ENCODE measurements at places on chromosomes 11 and 22. TPM values are rescaled to one million over a fixed set of nuclear protein-coding genes. Genes with fewer than 3 reads are reported as not detected.

RNF169 gene
- 21.8 TPM for total RNA-seq

FAU gene
- total RNA-seq = 512 TPM

TRIM6 gene
- total RNA-seq = 2.5 TPM

JHY gene
- 0.60 TPM for total RNA-seq

APOA4 gene
- total RNA-seq = not detected

CDC42BPG gene
- total RNA-seq = 0.16 TPM

USP2 gene
- total RNA-seq = not detected

TMEM184B gene
- total RNA-seq = 15.4 TPM

SIK2 gene
- total RNA-seq = 10.0 TPM

ARHGEF12 gene
- total RNA-seq = 62.3 TPM

GLYAT gene
- total RNA-seq = not detected

APOC3 gene
- not detected for total RNA-seq

C1QTNF6 gene
- 4.3 TPM for total RNA-seq

ZNF214 gene
- 19.6 TPM for total RNA-seq

CHRNA10 gene
- 0.43 TPM for total RNA-seq

IL17REL gene
- not detected for total RNA-seq

NRXN2 gene
- total RNA-seq = 1.0 TPM

ACO2 gene
- total RNA-seq = 77.5 TPM

ANGPTL5 gene
- total RNA-seq = 0.63 TPM

MN1 gene
- total RNA-seq = 4.6 TPM

BDNF gene
- total RNA-seq = 4.6 TPM

Data from bronchial smooth muscle cell (primary cell).